Activated CD4-positive, alpha-beta T cell treated with anti-CD3 and anti-CD28 coated beads, Interleukin-2, amount 10 ng/mL, durations not matched to agents 7 days and 5 days (primary cell): ENCODE measurements at places on chromosomes 11 and 22.

DNA sequence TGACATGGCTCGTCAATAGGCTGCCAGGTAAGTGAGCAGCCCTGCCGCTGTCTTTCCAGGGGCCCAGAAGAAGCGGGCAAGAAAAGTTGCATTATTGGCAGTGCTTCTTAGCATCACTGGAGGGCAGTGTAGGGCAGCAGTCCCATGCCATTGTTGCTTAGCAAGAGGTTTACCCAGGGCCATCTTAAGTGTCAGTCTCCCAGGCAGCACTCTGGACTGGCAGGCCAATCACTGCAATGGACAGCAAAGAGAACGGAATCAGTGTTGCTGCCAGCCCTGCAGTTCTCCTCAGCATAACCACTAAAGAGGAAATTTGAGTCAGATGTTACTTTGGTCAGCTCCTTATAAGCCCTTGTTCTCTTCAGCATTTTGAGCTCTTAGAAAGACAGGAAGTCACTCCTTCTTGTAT is 13.4 kb upstream of the GRK2 start:
- peak; percentile 48 for DNase-seq

DNA sequence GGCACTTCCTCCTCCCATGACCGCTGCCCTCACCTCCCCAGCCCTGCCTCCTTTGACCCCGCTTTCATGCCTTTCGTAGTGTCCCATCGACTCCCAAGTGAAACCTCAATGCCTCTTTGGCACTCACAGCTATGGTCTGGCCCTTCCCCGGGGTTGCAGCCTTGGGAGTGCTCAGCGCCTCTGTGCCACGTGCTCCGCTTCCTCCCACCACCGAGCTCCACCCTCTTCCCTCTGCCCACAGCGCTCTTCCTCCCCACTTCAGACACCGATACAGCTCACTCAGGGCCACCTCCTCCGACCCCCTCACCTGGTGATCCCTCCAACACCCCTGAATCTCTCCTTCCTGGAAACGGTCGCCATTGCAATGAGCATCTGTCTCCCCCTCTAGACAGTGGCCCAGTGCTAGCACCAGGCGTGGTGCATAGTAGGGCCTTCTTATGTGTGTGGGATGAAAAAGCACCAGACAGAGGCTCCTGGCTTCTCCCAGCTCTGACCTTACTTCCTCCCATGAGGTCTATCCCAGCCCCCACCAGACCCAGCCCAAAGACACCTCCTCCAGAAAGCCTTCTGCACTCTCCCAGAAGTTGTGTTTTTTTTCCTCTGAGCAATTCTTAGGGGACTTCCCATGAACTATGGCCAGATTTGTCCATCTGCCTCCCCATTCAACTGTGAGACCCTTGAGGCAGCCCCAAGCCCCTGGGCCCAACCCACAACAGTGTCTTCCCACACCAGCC is 16.4 kb upstream of the SCGB1A1 start:
- peak; percentile 53 for DNase-seq

- no peak for DNase-seq
Observed at GRCh38 chr22:48729499-48730171, 1098.0 kb downstream of the BRD1 start.

- no peak for DNase-seq
Observed at GRCh38 chr22:40432625-40433024, 62.2 kb downstream of the SGSM3 start.

DNA sequence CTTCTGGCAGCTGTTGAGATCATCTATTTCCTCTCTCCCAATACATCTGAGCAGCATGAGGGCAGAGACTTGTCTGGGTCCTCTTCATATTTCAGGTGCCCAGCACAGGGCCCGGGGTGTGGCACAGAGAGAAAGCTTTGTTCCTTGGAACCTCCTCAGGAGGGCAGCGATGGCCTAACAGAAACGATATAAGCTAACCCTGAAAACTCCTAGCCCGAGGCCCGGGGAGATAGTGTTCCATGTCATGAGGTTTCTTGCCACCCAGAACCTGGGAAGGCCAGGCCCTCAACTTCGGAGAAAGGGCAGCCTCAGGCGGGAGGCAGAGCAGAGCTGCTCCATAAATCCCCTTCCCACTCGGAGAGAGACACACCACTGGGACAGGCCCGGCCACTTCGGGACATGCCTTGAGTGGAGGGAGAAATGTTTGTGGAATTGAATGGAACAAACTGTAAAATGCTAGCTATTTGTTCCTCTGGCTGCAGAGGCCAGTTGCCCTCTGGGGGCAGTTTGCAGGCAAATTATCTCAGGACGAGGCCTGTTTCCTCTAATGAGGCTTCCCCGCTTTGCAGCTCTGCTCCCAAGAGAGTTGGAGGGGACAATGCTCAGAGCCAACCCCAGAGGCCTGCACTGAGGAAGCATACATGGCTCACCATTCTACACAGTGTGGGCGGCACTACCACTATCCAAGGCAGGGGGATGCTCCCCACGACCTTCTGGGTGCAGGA is 11.6 kb downstream of the ARRB1 start:
- no peak for DNase-seq

- no peak for DNase-seq
Observed at GRCh38 chr11:17986711-17987220, 26.1 kb downstream of the SERGEF start.

DNA sequence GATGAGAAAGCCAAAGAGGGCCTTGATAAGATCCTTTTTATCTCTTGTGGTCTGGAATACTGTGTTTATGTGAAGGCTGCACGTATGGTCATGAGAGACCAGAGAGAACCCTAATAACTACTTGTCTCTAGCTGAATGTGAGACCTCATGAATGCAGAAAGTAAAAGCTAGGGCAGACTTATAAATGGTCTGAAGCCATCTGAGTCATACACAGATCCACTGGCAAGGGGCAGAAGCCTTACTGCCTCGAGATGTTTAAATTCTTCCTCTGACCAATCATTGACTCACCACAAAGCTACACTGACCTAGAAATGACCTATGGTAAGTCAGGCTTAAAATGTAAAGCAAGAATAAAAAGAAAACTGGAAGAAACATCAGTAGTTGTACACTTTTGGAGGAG is 22.7 kb upstream of the OR4B1 start:
- no peak for DNase-seq

DNA sequence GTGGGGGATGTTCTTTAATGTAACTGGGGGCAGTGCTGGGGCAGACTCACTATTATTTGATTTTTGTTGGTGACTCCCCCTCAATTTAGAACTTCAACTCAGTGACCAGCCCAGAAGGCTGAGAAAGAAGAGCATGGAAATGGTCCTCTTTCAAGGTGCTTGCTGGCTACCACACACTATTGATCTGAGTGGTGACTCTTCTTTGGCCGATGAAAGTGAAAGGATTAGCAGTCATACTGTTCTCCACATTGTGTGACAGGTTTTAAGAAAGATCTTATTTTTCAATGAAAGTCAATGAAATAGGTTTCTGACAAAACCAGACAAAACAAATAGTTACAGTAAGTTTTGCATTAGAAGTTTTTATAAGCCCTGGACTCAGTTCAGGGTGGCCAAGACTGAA is 29.9 kb downstream of the NLRP14 start:
- no peak for DNase-seq

DNA sequence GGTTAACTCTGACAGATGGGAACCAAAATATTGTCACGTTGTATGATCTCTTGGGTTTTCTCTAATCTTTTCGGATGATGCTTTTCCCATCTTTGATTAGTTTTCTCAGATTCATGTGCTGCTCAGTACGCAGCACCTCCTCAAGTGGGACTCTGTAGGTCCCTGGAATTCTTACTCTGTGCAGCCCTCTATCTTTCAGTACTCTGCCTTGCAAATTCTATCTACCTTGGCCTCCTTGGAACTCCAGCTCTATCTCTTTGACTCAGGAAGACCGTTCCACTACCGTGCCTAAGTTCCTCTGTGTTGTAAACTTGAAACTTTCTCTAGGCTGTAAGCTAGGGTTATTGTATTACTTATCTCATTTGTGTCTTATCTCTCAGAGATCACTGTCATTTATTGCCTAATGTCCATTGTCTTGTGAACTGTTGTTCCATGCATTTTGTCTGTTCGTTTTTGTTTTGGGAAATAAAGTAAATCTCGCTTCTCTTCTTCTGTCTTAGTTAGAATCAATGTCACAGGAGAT is 20.1 kb upstream of the CHORDC1 start:
- DNase-seq, result no peak

- no peak for DNase-seq
Observed at GRCh38 chr22:26109686-26110315, 59.5 kb upstream of the SEZ6L start.

DNA sequence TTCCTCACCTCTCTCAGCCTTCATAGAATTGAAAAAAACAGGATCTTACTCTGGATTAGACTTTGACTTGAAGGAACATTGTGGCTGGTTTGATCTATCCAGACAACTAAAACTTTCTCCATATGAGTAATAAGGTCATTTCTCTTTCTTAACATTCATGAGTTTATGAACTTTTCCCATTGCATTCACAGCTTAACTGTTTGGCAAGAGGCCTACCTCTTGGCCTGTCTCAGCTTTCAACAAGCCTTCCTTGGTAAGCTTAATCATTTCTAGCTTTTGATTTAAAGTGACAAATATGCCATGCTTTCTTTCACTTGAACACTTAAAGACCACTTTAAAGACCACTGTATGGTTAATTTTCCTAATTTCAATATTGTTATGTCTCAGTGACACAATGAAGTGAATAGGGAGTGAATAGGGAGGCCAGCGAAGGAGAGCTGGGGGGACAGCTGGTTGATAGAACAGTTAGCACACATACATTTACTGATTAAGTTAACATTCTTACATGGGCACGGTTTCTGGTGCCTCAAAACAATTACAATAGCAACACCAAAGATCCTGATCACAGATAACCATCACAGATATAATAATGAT is 17.0 kb downstream of the IMMP1L start:
- no peak for DNase-seq

DNA sequence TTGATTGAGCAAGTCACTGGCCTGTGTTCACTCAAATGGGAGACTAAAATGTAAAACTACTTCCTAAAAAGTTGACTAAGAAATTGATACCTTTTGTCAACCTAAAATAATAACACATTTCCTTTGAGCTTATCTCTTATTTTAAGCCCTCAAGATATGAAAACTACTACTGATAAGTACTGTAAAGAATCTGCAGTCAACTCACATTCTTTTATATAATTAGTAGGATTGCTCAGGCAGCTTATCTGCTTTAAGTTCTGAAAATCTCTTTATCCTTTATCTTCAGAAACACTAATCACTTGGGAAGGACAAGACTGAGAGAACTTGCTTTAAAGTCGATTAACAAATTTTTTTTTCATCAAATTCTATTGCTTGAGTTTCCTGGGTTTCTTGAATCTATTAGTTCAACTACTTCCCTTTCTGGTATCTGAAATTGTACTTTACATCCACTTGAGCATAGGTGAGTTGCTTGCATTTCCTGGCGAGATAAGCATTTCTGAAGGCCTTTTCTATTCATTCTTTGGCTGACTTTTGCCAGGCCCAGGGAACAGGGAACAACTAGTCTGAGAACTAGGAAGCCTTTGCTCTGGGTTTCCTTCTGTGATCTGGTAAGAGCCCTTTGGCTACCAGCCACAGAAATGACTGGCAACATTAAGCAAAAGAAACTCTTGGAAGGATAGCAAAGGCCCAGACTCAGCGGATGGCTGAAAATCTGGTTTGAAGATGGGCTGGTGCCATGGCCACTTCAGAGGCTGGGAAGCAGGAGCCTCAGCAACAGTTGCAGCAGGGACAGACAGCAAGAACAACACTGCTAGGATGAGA is 19.3 kb upstream of the CSRP3 start:
- no peak for DNase-seq

DNA sequence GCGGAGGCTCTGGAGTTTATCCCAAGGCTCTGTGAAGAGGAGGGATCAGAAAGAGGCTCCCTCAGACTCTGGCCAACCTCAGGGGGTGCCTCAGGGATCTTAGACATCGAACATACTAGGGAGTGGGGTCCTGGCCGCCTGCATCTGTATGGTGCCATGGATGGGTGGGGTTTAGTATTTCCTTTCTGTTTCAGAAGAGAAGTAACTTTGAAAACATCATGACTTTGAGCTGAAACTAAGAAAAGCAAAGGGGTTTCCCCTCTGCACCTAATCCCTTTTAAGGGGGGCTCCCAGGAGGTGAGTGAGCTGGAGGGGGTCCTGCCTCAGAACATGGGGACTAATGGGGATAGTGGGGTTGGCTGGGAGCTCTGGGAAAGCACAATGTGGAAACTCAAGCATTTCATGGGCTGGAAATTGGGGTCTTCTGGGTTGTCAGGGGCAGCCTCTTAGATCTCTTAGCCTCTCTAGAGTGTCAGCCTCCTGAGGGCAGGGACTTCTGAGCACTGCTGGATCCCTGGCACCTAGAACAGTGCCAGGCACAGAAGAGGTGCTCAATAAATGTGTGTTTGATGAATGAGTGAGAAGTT is 11.8 kb upstream of the SSTR3 start:
- peak; percentile 46 for DNase-seq

DNA sequence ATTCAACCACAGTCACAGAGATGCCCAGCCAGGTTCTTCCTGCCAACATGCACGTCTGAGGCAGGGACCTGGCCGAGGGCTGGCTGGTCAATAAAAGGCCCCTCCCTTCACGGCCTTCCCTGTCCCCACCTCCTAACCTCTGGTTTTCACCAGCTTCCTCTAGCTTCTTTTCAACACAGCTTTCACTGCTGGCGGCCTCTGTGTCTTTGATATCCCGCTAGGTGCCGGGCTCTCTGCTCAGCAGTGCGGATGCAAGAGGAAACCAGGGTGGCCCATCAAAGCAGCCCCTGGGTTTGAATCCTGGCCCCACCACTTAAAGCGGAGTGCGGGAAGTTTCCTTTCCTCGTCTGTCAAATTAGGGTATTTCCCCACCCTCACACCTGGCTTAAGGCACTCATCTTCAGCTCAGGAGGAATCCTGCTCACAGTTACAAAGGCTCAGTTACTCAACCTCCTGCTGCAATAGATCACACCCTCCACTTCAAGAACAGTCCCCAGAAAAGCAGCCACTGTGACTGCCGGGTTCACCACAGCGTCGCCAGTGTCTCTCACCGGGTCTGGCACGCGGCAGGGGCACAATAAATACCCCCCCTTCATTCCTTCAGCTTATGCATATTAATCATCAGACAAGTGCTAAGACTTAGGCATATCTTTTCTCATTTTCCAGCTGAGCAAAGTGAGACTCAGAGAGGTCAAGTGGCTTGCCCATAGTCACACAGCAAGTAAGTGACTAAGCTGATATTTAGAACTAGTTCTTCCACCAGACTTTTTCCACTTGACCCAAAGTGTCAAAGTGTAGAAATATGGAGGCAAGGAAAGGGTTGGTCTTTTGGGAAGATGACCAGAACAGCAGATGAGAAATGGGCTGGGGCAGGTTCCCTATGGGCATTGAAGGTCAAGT is 45.7 kb downstream of the TXN2 start:
- peak; percentile 81 for DNase-seq

GRCh38 chr22:33492210-33492651 is 428.0 kb downstream of the LARGE1 start:
- peak; percentile 28 for DNase-seq

DNA sequence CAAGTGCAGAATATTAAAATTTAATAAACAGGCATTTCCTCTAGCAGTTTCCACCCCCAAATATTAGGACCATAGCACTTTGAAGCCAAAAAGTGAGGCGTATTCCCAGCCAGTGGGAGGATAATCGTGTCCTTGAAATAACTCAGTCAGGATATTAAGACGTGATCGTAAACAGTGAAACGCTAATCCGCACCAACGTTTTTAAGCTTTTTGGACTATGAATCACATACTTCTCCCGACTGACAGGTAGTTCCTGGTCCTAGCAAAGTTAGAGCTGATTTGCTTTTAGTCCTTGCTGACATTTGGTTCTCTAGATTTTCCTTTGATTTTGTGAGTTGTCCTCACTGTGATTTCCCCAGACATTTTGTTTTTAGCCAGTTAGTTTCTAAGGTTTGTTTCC is 197.1 kb upstream of the ARHGAP20 start:
- no peak for DNase-seq
